ENCODE measurements at places on chromosomes 13 and 19.

DNA sequence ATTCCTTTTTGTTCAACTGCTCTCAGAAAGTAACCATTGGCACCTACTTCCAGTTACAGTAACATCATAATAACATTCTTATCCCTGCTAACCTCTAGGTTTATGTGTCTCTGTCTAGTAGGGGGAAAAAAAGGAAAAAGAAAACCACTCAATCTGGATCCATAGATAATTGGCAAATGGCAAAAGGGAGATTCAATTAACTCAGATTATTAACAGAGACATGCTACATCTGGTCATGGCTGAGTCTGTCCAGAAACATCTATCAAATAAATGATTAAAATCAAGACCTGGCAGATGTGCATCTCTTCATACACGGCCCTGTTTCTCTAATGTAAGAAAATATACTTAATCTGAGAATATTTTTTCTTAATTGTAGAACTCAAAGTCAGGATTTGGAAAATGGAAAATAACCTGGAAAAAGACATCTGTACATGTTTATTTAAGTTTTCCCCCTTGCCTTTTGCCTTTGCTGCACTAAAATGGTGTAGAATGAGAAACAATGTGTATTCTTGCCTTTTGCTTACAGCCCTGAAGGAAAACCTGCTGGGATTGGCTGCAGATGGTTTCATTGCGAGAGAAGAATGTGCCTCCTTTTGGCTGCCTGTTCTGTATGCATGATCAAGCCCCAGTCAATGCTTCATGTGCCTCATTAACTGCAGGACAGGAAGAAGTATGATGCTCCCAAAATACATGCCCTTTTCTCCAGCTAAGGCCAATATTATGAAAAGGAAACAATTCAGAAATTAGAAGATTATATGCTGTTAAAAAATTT is 921.6 kb upstream of the PCDH20 start:
- DNase-seq, result no peak

DNA sequence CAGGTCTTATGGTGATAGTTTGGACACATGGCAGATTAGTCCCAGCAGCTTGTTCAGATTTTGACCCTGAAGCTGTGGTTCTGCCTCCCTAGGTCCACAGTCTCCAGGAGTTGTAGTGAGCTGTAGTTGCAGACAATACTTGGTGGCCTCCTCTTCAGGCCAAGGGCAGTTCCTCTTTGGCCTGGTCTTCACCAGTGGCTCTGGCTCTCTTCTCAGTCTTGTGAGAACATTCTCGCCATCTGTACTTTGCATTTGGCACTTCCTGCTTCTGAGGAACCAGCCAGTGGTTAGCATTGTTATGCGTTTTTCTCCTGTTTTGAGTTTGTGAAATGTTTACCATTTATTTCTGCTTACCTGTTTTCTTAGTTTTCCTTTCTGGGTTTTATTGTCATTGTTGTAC is 40.7 kb downstream of the PCCA start:
- no peak for DNase-seq

GRCh38 chr19:7497292-7497691 is 8.5 kb upstream of the PEX11G start:
- DNase-seq, result no peak

DNA sequence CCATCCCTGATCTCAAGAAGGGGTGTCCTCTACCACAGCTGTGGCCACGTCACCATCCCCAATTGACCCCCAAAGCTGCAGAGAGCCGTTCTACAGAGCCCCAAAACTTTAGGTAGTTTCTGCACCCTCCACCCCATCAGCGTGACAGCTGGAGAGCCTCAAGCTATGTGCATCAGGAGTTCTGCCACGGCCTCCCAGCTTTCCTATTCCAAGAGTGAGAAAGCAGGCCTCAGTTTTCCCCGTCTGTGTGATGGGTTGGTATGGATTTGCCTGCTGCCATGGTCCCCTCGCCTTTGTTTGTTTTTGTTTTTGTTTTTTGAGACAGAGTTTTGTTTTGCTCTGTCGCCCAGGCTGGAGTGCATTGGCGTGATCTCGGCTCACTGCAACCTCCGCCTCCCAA is 1.5 kb downstream of the BCL3 start:
- no peak for DNase-seq

- DNase-seq, result no peak
These were observed at the start of gene CCDC8 for GRCh38 chr19:46413262-46414031. Gene CCDC8, minus strand, starts transcription at chr19:46413564. Its CDS starts 754 bp downstream, at chr19:46412810.

DNA sequence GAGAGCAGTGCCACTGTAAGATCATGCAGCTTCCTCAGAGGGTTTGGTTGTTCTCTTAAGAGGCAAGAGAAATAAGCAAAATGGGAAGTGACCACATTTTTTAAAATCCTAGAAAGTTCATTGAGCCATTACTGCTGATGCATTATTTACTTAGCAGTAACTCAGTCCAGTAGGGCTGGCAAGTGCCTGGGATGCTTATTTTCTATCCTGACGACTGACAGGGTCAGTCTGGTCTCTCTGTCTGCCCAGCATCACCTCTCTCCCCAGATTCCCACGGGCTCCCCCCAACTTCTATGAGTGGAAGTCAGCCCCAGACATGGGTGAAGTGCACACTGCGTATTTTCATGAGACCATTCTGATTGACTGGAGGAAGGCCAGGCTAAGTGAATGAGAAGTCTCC is 10.4 kb downstream of the SHISA2 start:
- DNase-seq, result no peak

GRCh38 chr19:55075371-55075998 is at the start of gene EPS8L1:
Gene EPS8L1, plus strand, starts transcription at chr19:55075869. Its CDS starts 576 bp downstream, at chr19:55076445.
- no peak for DNase-seq

- DNase-seq, result no peak
These were observed 44.9 kb downstream of the ZNF823 start for GRCh38 chr19:11693505-11694499.

DNA sequence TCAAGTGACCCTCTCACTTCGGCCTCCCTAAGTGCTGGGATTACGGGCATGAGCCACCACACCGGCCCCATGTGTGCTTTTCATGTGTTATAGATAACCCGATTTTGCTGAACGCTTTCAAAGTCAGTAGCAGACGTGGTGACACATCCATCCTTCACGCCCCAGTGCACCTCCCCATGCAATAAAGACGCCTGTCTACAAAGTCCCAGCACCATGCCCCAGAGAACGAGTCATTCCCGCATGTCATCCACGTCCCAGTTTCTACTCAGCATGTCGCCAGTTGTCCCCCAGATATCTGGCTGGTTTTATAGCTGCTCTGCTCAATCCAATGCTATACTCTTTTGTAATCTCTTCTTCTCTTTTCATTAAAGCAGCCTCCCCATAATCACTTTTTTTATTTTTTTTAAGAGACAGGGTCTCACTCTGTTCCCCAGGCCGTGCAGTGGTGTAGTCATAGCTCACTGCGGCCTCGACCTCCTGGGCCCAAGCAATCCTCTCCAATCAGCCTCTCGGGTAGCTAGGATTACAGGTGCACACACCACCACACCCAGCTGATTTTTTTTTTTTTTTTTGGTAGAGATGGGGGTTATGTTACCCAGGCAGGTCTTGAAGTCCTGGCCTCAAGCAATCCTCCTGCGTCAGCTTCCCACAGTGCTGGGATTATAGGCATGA is 42.5 kb downstream of the DNM2 start:
- no peak for DNase-seq

GRCh38 chr13:37416291-37417059 is 182.1 kb downstream of the POSTN start:
- no peak for DNase-seq

- DNase-seq, result no peak
These were observed 77.8 kb downstream of the INSR start for GRCh38 chr19:7216373-7216902.

GRCh38 chr13:78611040-78611439 is 7.7 kb upstream of the POU4F1 start:
- no peak for DNase-seq

DNA sequence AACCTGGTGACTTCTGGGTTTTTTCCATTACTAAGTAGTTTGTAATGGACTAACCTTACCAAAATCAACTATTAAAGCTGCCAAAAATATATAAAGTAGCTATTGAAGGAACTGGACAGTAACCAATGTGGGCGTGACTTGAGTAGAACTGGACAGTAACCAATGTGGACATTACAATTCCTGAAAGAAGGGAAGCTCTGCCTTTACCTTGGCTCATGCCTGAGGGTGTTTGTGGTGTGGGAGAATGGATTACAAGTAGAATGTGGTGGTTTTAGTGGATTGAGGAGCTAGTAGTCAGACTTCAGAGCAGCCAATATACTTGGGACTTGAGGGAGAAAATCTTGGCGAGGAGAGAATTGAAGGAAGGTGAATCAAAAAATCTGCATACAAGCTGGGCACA is 17.5 kb downstream of the LRRC63 start:
- no peak for DNase-seq

GRCh38 chr13:89554801-89555200 is 1792.7 kb upstream of the MIR17HG start:
- no peak for DNase-seq

GRCh38 chr19:42487032-42487797 is 41.1 kb downstream of the CEACAM1 start:
- no peak for DNase-seq

DNA sequence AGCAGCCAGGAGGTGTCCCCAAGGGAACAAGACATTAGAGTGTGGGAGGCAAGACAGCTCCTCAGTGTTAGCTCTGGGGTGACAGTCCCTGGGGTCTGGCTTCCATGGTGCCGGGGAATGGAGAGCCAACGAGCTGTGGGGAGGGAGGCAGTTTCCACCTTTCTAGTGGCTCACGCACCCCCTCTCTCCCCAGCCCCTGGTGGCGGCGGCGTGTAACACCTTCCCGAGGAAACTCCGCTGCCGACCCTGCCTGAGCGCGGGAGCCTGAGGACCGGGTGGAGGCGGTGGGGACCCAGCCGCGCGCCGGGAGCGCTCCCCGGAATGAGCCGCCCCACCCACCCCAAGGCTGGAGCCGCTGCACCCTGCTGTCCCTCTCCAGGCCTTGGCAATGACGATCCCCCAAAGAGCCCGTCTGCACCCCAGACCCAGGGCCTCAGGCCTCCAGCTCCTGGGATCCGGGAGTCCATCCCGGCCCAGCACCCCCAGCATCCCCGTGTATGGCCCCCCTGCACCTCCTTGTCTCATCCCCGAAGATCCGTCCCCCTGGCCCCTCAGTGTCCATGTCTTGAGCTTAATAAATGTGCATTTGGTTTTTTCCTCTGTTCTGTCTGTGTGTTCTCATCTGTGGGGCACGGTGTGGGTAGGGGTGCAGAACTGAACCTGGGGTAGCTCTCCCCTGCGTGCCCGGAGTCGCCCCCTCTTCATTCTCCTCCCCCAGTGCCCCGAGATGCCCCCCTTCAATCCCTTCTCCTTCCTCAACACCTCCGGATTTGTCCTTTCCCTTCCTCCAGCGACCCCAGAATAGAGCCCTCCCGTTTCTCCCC is 622 bp upstream of the FXYD5 start:
- peak; percentile 89 for DNase-seq

DNA sequence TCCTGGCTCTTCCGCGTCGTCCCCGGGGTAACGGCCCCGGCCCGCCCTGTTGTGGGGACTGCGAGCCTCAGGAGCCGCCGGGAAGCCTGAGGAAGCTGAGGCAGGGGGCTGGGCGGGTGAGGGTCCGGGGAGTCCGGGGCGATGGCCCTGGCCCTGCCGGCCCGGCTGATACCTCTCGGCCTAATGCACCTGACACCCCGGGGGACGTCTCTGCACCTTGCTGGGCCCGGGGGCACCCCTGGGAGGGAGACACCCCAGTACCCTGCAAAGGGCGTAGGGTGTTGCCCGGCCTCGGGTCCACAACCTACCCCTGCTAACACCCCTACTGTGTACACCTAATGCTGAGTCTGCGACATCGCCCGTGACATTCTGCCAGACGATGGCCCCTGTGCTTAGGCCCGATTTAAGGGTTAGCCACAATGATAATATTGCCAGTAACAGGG is 410 bp downstream of the PIN1 start:
- no peak for DNase-seq

GRCh38 chr13:36028359-36029025 is 102.7 kb downstream of the DCLK1 start:
- no peak for DNase-seq

- no peak for DNase-seq
These were observed 1.4 kb downstream of the CASP14 start for GRCh38 chr19:15050639-15051038.

DNA sequence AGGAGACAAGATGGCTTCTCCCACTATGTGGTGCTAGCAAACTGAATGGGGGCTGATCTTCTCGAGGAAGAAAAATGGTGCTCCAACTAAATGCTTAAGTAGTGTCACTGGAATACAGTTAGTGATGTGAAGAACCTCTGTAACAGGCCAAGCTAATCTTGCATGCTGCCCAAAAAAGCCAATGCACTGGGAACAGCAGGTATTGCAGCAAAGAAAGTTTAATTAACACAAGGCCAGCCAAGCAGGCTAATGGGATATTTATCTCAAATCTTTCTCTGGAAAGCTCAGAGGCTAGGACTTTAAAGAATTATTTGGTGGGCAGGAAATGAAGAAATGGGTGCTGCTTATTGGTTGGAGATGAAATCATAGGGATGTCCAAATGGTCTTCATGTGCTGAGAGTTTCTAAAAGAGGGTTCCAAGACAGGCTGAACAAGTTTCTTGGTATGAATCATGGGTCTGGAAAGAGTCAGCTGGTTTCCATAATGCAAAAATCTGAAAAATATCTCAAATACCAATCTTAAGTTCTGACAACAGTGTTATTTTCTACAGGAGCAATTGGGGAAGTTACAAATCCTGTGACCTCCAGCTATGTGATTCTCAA is 1550.5 kb downstream of the SLITRK5 start:
- no peak for DNase-seq

DNA sequence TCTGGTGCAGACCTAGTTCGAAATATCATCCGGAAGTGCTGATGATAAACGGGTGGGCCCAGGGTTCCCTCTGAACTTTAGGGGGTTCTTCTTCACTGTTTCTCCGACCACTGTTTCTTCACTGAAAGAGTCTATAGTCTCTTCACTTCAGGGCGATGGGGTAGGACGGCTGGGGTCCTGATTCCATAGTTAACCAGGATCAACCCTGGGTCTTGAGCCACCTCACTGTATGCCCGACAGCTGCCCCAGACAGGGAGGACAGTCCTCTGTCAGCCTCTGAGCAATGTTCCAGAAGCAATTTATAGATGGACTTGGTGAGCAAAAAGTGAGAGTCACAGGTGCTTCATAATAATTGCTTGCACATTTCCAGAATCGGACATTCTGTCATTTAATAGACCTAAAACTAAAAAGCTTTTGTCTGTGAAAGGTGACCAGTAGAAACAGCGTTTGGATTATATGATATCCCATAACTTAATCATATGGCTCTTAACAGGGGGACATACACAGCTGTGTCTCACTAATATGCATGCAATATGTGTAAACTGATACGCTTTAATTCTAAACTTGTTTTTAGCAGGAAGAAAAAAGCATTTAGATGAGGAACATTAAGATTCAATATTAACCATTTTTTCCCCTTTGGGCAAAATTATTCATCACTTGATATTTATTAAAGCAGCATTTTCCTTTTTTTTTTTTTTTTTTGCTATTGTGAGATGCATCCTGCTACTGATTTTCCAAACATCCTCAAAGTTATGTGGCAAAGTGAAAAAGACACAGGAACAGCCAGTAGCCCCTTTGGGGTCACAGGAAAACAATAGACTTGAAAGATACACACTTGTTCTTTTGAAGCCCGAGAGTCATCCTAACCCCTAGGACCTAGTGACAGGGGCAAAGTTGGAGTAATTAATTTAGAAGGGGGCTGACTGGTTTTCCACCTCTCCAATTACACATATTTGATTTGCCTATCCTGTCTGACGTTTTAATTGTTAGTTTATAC is 277.0 kb downstream of the ZNF536 start:
- DNase-seq, result no peak

GRCh38 chr19:277581-278165 is 13.5 kb downstream of the PLPP2 start:
- DNase-seq, result no peak

GRCh38 chr13:79692846-79693245 is 211.9 kb downstream of the NDFIP2 start:
- no peak for DNase-seq

GRCh38 chr13:99467764-99468163 is 33.5 kb upstream of the TM9SF2 start:
- DNase-seq, result no peak

Measured in activated CD8-positive, alpha-beta memory T cell treated with anti-CD3 and anti-CD28 coated beads, Interleukin-2, amount 50 U/mL, for 48 hours (primary cell).